ENCODE measurements at places on chromosomes 7 and 10. TPM values are rescaled to one million over a fixed set of nuclear protein-coding genes. Genes with fewer than 3 reads are reported as not detected.

DNA sequence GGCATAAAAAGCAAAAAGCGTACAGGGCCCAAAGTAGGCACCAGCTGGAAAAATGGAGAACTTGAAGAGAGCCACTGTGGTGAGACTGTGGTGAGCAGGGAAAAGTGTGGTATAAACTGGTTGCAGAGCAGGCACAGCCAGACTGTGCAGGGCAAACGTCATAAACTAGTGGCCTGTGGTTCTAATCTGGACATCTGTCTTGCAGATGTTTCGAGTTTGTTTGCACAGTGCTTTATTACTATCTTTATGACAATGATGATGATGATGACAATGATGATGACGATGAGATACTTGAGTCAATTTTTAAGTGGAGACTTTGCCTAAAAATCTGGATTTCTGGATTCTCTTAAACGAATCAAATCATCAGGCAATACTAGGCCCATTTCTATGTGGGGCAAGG lies 45.7 kb downstream of the SEMA3C start:
- no peaks in the 10 kb centered on the region for H3K36me3 ChIP-seq
- H3K27me3 ChIP-seq, result no peaks in the 10 kb centered on the region
- no peak overlapping the region for H3K4me3 ChIP-seq
- H3K27ac ChIP-seq, result no peak overlapping the region
- DNase-seq, result no peak
- peaks cover 33% of the 10 kb centered on the region for H3K4me1 ChIP-seq

The LRRC61 gene
- 14.0 TPM for total RNA-seq

GRCh38 chr7:31563522-31563921 lies 49.6 kb downstream of the ITPRID1 start:
- no peak for DNase-seq
- H3K36me3 ChIP-seq, result no peaks in the 10 kb centered on the region
- H3K27me3 ChIP-seq, result no peaks in the 10 kb centered on the region
- H3K4me1 ChIP-seq, result no peaks in the 10 kb centered on the region

DNA sequence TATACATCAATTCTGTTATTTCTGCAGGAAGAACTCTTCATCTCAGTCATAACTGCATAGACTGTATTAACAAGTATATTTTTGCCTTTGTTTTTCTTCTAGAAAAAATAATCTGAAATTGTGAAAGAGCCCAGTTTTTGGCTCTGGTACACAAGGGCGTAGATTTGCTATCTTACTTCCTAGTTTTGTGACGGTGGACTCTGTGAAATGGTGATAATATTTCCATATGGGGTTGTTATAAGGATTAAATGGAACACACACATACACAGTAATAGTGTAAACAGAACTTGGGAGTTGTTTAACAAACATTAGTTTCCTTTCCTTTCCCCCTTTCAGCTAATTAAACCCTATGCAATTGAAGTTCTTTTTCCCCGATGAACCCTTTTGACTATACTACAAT lies 108.7 kb downstream of the MKLN1 start:
- H3K27me3 ChIP-seq, result no peaks in the 10 kb centered on the region
- H3K27ac ChIP-seq, result no peak overlapping the region
- no peaks in the 10 kb centered on the region for H3K4me1 ChIP-seq
- DNase-seq, result no peak
- no peak overlapping the region for H3K4me3 ChIP-seq
- no peaks in the 10 kb centered on the region for H3K36me3 ChIP-seq

DNA sequence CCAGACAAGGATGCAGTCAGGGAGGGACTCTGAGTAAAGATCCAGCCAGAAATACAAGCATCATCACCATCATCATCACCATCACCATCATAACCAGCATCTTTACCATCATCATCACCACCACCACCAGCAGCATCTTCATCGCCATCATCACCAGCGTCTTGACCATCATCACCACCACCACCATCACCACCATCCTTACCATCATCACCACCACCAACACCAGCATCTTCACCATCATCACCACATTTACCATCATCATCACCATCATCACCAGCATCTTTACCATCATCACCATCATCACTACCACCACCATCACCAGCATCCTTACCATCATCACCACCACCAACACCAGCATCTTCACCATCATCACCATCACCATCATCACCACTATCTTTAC lies 44.1 kb upstream of the CPXM2 start:
- H3K36me3 ChIP-seq, result no peaks in the 10 kb centered on the region
- H3K27ac ChIP-seq, result no peak overlapping the region
- no peaks in the 10 kb centered on the region for H3K27me3 ChIP-seq
- H3K4me1 ChIP-seq, result peaks cover 3% of the 10 kb centered on the region
- no peak for DNase-seq

- no peak overlapping the region for H3K27ac ChIP-seq
- H3K4me3 ChIP-seq, result no peak overlapping the region
- no peaks in the 10 kb centered on the region for H3K36me3 ChIP-seq
- DNase-seq, result no peak
Observed at GRCh38 chr7:31000161-31000693, 36.5 kb downstream of the GHRHR start.

DNA sequence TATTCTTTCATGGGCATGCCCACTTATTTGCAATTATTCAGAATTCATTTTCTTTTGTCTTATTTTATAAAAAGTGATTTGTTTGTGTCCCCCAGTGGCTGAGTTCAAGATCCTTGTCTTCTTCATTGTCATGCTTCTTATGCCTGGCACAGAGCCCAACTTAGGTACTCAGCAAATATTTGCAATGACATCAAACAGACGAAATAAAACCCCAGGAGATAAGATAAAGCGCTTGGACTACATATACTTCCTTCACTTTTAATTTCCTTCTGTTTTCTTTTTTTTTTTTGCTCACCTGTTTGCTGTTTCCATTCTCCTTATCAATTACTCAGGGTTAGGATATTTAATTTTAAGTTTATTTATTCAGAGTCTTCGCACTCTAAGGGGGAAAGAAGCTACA lies 225.0 kb downstream of the SDHAF3 start:
- no peak for DNase-seq
- no peaks in the 10 kb centered on the region for H3K4me1 ChIP-seq

GRCh38 chr7:130881091-130881798 lies 147.2 kb upstream of the KLF14 start:
- H3K4me3 ChIP-seq, result no peak overlapping the region
- DNase-seq, result no peak
- H3K36me3 ChIP-seq, result peaks cover 32% of the 10 kb centered on the region
- peak overlapping the region; percentile 18 for H3K27ac ChIP-seq
- no peaks in the 10 kb centered on the region for H3K27me3 ChIP-seq

- H3K36me3 ChIP-seq, result peaks cover 22% of the 10 kb centered on the region
- H3K27ac ChIP-seq, result no peak overlapping the region
- H3K4me3 ChIP-seq, result no peak overlapping the region
Observed at GRCh38 chr10:1117651-1118050, 61.5 kb downstream of the WDR37 start.

DNA sequence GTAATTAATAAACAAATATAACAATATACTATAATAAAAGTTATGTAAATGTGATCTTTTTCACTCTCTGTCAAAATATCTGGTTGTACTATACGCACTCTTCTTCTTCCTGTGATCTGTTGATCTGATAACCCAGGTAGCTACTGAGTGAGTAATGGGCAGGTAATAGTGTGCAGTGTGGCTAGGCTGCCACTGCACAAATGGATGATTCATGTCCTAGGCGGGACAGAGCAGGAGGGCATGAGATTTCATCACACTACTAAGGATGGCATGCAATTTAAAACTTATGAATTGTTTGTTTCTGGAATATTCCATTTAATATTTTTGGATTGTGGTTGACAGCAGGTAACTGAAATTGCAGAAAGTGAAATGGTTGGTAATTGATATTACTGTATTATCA lies 44.5 kb downstream of the TAS2R16 start:
- no peak overlapping the region for H3K4me3 ChIP-seq
- no peak for DNase-seq
- H3K27ac ChIP-seq, result no peak overlapping the region
- no peaks in the 10 kb centered on the region for H3K27me3 ChIP-seq
